ENCODE measurements at places on chromosomes 3 and 15.

DNA sequence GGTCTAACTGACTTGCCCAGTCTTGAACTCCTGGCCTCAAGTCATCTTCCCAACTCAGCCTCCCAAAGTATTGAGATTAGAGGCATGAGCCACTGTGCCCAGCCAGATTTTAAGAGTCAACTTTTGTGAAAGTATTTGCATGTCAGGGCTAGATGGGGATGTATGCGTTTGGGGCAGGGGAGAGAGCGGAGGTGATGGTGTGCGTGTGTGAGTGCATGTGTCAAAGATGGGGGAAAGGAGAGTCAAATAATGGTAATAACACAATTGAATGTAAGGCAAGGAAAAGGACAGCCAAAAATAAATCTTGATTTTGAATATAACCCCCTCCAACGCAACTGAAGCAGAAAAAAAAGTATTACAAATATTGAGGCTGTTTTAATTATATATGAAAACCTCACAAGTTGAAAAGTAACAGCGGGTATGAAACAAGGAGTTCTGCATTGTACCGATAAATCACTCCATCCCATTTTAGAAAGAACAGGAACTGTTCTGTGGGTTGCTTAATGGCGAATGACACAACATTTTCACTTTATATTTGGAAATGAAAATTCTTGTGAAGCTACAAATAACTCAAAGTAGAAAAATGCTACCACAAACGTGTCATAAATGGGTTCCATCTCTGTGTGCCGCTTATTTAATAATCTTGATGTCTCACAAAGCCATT is 29.9 kb upstream of the LDHAL6B start:
- DNase-seq: no peak

DNA sequence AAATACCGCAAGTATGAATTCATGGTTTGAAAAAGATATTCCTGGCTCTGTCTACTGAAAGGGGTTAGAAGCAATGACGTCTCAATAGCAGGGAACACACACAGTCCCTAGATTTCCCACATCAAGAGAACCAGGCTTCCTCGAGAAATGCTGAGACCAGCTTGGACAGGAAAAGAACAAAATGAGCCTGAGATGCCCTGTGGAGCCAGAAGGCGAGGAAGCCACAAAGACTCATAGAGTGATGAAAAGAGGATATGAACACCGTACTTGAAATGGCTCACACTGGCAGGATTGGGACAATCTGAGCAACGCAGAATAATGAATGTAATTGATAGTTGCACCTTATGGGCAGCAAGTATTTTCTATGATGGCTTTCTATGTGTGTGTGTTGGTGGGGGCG is 302.4 kb upstream of the ATP10A start:
- no peak for DNase-seq

DNA sequence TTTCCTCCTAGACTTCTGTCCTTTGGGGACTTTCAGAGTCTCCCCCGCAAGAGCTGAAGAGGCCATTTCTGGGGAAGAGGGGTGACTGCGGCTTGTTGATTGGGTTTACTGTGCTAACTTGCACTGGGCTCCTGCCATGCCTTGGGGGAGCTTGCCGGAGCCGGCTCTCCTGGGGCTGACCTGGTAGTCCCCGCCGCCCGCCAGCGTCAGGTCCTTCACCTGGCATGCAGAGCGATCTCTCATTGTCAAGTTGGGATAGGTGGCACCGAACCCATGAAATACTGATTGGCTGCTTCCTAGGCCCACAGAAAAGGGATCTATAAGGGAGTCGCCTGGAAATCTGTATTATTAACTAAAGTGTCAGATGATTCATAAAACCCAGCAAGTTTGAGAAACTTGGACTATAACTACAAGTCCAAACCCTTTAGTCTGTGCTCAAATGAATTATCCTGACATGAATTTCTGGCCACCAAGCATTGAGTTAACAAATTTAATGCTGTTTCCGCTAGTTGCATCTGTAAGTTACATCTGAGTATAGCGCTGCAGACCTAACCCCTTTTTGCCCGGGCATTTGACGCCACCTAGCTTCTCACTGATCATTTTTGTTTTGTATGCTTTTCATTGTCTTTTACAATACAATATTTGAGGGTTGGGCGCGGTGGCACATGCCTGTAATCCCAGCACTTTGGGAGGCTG is 607 bp upstream of the IMP3 start:
- no peak for DNase-seq

- DNase-seq: peak; percentile 29
These were observed 37.7 kb downstream of the PLD1 start for GRCh38 chr3:171772427-171773056.

GRCh38 chr3:125232401-125232800 is 19.9 kb upstream of the SLC12A8 start:
- no peak for DNase-seq

- DNase-seq: no peak
These were observed 42.9 kb downstream of the RAB11A start for GRCh38 chr15:65912235-65912634.

- DNase-seq: no peak
These were observed 43.7 kb downstream of the PCSK6 start for GRCh38 chr15:101445562-101446517.

GRCh38 chr3:35422836-35423601 is 216.3 kb upstream of the ARPP21 start:
- DNase-seq: no peak

DNA sequence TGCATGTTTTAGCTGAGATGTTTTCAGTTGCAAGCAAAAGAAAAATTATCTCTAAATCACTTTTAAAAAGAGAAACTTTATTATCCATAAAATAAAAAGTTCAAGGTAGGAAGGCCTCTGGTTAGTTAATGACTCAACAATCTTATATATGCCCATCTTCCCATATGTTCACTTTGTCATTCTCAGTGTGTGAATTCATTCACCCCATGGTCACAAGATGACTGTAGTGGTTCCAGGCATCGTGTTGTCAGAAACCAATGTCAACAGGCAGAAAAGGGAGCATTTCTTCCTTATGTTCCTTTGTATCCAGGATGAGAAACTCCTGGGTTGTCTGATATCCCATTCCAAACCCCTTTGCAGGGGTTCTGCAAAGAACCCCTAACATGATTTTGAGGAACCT is 119.9 kb upstream of the RAP2B start:
- no peak for DNase-seq
